ENCODE measurements at places on chromosomes 3 and 15.
A peak's percentile ranks its signal among the peaks of the same experiment; 100 is the strongest.

DNA sequence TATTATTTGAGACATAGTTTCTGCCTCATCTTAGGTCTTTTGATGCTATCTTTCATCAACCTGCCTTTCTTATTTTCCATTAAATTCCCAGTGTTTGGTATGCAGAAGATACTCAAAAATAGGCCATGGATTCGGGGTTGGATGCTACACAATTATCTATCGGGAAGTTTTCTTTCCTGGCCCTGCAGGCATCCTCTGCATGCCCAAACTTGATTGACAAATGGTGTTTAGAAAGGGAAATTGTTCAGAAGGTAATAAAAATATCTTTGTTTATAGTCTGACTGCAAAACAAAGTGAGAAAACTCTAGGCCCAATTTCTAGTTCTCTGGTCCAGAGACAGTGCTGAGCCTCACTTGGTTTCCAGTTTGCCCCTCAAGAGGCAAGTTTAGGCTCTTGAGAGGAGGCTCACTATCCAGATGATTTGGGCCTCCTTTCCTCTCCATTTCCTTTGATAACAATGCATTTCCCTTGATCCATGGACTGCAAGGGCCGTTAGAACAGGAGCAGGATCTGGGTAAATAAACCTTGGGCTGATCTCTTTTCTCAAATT is 157.1 kb upstream of the DPH6 start:
- no peak for DNase-seq

- DNase-seq = no peak
Measured at GRCh38 chr3:54826251-54826691, 101.6 kb downstream of the LRTM1 start.

GRCh38 chr3:181709537-181710279 is 2.0 kb upstream of the SOX2 start:
- peak; percentile 43 for DNase-seq

DNA sequence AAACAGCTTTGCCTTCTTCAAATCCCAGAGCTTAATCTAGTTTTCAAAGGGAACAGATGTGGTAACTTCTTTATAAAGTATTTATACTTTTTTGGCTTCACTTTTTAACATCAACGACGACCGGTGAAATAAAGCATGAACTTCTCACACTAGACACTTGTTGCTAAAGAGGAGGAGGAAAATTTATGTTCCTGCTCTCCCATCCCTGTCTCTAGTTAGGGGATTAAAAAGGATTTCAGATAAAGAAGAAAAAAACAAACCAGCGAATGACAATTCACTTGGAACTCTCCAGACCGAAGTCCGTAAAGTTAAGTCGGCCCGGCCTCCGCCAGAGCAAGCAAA is 672 bp downstream of the NEDD4 start:
- DNase-seq = no peak

DNA sequence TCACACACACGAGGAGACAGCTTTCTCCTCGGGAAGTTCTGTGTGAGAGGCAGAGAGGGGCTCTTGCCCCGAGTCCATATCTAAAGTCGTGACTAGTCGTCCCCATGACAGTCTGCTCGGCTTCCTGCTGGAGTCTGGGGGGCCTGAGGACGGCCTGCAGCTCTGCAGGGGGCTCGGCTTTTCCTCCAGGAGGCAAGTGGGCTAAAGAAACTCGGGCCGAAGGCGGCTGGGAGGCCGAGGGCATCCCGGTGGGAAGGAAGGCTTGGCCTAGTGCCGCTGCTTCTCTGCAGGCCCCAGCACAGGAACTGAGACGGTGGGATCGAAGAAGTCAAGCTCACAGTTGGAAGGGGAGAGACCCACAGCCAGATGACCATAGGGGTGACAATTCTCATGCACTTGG is 25.4 kb upstream of the PIGZ start:
- no peak for DNase-seq

- no peak for DNase-seq
Measured at GRCh38 chr15:77456746-77457145, 36.1 kb downstream of the HMG20A start.

DNA sequence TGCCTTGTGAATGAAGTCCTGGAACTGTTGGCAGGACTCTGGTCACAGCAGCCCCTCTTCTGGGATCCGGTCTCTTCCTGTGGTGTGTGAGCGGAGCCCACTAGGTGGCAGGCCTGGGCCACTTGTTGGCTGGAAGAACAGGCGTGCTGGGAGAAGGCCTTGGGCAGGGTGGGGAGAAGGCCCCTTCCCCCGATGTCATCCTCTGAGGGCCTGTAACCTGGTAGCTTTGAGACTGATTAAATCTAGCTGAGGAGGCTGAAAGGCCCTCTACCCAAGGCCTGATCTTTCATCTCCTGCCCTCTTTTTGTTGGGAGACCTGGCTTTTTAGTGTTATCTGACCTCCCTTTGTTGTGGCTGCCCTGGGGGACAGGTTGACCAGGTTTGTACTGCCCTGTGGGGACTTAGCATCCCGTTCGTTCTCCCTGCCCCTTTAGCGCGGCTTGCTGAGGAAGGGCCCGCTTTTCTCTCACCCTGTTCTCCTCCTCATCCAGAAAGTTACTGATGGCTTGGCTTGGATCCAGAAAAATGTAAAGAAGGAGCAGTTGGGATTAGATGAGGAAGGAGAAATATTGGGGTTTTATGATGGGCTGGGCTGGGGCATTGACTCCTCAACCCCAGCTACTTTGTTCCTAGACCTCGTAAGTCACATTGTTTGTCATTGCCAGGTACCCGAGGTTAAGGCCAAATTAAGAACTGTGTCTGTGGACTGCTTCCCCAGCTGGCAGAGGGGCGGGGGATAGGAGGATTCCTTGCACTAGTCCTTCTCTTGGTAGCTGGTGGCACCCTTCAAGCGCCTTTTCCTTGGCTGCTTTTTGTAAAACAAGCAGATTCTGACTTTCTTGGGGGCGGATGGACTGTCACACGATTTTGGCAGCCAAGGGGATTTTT is 48.5 kb downstream of the CHCHD6 start:
- peak; percentile 60 for DNase-seq

GRCh38 chr3:77320514-77320913 is 280.6 kb downstream of the ROBO2 start:
- no peak for DNase-seq

DNA sequence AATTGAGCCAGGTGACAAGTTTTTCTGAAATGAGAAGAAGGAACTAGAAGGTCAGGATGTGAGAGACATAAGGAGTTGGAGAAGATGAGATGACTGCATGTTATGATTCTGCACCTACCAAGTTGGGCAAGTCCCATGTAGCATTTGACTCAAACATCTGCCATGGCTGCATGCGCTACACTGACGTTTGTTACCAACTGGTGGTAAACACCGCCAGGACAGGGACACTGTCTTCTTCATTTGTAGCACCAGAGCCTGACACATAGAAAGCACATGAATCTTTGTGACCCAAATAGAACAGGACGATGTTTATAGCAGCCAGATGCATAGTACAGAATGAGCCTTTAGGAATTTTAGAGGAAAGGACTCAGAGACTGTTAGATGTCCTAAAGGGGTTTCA is 236.7 kb downstream of the MYRIP start:
- DNase-seq = no peak

DNA sequence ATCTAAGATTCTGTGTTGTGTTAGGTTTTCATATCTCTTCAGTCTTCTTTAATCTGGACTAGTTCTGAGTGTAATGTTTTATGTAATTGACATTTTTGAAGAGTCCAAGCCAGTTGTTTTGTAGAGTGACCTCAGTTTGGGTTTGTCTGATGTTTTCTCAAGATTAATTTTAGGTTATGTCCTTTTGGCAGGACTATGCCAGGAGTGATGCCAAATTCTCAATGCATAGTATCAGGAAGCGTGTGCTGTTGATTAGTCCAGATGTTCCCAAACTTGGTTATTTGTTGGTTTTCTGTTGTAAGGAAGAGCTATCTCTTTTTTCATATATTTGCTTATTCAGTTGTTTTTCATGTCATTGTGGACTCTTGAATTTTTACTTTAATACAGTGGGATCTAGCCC is 32.6 kb downstream of the NMD3 start:
- DNase-seq = no peak

DNA sequence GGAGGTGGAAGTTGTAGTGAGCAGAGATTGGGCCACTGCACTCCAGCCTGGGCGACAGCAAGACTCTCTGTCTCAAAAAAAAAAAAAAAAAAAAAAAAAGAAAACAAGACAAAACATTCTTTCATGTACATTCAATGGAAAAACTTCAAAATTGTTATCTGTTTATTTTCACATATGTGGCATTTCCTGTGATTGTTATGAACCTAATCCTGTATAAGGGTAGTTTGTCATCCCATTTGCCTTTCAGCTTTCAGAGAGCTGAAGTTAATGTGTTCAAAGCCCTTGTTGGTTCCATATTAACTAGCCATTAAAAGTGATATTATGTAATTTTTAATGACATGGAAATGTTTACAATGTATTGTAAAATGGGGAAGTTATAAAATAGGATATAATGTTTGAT is 17.3 kb upstream of the NCK1 start:
- no peak for DNase-seq

DNA sequence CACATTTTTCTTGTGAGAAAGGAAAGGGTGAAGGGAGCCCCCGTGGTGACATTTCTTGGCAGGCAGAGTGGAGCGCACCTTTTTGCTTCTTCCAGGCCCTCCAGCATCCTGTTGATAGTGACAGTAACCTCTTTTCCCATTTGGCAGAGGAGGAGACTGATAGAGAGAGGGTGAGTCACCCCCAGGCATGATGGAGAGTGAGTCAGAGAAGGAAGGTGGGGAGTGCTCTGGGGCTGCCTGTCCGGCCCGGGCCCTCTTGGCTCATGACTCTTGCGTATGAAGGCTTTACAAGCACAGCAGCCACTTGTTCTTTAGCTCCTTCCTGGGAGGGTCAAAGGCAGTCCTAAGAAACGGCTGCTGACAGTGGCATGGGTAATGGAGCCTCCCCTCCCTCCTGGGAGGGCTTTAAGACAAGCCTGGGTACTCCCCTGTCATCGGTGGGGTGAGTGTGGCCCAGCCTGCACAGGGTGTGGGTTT is 16.0 kb downstream of the ANKRD63 start:
- peak; percentile 86 for DNase-seq

DNA sequence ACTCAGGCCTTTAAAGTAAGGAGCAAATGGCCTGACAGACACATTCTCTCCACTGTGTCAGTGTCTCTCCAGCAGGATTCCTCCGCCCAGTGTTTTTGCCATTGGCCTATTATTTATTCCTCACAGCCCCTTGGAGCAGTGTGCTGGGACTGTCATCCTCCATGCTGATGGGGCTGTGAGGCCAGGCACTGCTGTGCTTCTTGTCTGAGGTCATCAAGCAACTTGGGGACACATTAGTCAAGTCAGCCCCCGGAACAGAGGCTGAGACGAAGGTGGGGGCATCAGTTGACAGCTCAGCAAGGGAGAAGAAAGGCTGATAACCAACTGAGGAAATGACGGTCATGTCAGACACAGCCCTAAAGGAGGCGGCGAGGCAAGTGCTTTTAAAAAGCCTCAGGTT is 67.4 kb downstream of the XXYLT1 start:
- DNase-seq = no peak

Measured in T1000 (cell line).